ENCODE measurements at places on chromosomes 5 and 9.

DNA sequence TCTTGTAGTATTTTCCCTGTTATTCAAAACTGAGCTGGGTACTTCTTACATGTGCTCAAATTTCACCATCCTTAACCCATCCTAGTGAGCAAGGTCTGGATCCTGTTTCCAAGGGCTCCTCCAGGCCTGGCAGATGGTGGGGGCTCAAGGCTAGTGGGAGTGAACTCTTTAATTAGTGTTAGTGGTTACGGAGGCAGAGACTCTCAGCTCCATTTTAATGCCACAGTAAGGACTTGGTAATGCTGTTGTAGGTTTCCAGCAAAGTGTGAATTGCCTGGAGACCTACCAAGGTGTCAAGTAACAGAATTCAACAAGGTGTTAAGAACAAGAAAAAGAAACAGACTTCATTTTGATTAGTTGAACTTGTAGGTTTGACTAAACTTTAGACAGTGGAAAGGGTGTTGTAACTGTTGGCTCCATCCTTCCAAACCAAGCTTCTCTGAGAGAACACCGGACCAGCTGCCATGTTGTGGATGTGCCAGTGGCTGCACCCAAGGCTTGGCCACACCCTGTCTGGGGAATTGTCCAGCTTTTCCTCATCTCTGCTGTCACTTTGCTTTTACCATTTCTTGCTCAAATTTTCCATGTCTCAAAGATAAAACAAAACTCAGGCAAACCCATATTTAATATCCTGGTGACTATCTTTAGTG, 98.7 kb downstream of the ADCY2 start:
- DNase-seq = peak; percentile 72

DNA sequence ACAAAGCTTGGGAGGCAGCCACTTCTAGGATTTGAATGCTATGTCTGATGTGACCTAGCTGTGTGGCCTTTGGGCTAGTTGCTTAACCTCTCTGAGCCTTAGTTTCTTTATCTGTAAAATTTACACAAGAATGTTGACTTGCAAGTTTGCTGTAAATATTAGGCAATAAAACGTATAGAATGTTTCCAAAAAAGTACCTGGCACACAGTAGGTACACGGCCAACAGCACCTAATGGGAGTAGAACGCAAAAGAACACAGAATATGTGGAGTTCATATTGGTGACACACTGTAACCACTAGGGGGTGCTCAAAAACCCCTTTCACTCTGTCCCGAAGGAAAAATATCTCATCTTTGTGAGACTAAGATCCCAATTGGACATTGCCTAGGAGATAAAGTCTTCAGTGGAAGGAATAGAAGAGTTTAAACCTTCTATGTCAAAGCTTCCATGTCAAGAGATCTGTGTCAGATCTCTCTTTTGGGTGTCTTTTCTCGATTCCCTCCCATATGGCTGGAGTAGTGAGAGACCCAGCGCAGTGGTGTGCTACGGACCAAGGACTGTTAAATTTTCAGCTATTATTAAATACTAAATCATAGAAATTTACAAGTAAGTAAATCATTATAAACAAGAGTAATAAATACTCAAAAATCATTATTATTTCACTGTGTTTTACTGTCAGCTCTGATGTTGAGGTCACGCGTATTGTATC, 145.4 kb upstream of the RAD23B start:
- DNase-seq = no peak

DNA sequence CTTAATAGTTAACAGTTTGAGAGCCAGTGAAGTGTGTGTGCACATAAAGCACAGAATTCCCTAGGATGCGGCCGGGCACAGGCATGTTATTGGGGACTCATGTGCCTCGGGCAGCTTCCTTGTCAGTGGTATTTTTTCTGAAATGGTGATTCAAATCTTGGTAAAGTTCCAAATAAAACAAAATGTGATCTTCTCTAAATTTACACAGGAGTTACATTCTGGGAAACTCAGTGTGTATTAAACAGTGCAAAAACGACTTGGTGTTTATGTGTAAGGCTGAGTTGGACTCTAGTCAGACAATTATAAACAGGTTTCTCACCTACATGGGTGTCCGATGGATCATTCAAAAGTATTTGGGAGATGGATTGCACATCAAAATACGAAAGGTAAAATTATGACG, 48.9 kb downstream of the BOD1 start:
- no peak for DNase-seq

DNA sequence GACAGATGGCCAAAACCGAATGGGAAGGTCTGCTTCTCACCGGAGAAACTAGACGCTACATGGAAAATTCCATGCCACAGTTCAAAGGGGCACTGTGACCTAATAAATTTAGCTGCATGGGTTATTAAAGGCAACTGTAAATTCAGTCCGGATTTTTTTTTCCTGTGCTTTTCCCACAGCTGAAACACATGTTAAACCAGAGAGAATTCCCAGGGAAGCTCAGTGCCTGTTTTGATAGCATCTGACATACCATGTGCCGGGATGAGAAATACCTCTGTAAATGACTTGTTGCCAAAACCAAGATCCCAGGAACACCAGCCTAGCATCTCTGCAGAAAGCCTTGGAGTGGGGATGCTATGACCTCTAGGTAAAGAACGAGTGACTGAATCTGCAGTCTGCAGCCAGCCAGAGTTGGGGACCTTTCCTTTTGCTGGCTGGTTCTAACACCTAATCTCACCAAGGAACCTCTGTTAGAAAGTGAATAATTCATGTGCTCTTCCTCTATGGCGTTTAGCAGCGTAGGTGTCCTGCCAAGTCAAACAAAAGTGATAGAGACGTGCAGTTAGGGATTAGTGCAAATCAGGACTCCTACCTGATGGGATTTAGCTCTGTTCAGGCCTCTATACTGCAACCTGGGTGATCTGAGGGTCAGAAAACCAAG, 77.9 kb downstream of the SLIT3 start:
- DNase-seq = no peak

- DNase-seq = peak; percentile 84
Observed at GRCh38 chr9:134374301-134375010, 48.2 kb downstream of the RXRA start.

- DNase-seq = no peak
Observed at GRCh38 chr9:120303519-120303918, 276.4 kb downstream of the CDK5RAP2 start.

- no peak for DNase-seq
Observed at GRCh38 chr5:157740229-157740610, 3.3 kb upstream of the LSM11 start.

- DNase-seq = no peak
Observed at GRCh38 chr5:17925276-17925675, 291.0 kb downstream of the TAF11L14 start.

DNA sequence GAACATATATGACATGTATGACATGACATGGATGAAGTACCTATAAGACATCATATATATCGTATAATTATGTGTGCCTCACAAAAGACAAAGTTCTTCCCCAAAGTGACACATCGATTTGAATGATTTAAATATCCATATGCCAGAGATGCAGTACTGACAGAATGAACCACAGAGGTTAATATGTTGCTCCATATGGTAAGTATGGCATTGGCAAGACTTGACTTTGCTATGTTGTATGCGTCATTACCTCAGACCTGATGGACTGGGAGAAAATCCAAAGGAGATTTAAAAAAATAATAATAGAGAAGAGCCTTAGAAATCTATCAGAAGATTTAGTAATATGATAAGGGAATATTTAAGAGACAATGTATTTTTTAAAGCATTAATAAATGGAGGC, 263.2 kb downstream of the PJA2 start:
- DNase-seq = no peak

DNA sequence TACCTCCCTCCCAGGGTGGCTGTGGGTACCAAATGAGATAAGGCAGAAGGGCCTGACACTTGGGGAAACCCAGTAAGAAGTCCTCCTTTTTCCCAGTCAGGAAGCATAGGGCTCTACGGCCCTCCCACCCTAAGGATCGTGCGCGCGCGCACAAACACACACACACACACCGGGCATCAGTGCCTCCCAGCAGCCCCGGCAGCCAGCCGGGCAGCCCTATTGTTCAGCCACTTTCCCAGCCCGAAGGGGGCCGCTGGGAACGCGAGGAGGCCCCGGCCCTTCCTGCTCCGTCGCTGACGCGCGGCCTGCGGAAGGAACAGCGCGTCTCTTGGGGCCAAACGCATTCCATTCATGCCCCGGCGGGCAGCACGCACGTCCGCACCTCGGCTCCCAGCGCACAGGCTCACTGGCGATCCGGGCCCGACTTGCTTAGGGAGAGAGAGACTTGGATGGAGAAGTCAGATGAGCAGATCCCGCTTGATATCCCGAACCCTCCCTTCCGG, 22.6 kb downstream of the DUSP1 start:
- DNase-seq = peak; percentile 88

DNA sequence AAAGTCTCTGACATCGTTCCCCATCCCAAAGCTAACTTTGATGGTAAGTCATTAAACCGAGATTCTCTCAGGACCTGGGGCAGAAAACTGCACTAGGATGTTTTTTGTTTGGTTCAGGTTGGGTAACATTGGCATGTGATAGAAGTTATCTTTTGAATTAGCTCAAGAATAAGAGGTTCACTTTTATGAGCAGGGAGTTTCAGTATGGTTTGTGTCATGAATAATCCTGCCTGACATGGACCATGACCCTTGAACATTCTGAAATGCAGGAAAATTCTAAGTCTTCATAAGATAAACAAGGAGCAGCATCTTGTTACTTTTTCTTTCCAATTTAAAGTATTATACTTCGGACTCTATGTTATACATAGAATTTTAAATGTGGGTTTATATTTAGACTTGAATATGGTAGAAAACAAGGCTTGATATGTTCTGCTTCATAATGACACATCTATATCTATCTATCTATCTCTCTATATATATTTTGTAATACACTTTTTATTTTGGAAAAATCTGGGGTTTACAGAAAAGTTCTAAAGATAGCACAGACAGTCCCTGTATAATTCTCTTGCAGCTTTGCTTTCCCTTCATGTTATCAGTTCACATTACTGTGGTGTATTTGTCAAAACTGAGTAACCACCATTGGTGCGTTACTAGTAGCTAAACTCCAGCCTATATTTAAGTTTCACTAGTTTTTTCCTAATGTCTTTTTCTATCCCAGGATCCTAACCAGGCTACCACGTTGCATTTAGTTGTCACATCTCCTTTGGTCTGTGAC, 102.7 kb upstream of the TAF11L2 start:
- no peak for DNase-seq

- DNase-seq = no peak
Observed at GRCh38 chr5:67021031-67021430, 175.6 kb downstream of the CD180 start.

- no peak for DNase-seq
Observed at GRCh38 chr5:115623658-115624057, 2.2 kb downstream of the TMED7 start.

DNA sequence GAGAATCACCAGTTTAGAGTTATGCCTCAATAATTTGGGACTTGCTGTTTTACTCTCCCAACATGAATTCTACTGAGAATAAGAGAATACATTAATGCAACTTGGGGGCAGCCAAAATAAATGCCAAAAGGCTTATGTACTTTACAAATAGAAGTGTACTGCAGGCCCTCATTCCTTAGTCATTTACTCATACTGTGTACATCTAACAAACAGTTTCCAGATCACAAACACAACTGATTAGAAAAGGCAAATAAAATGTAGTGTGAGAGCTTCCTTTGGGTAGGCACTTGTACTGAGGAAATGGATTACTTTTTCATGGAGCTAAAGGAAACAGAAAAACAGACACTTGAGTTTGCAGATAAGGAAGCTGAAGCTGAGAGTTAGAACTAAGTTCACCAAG, 12.6 kb downstream of the ANKDD1B start:
- DNase-seq = no peak

DNA sequence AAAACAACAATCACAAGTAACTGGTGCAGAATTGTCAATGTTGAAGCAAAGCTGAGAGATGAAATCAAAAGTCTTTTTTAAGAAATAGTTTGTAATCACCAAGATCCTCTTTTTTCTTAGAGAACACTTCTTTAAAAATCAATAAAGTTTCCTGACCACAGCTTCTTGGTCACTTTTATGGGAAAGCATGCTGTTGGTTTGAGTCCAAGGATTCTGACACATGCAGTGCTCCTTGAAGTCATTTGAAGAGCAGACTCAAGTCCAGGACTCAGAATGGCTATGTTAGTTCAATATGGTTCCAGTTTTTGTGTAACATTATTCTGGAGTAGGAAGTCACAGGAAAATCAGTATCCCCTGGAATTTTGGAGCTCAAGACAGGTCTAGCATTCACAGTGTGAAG, 480.6 kb downstream of the NR2F1-AS1 start:
- no peak for DNase-seq

GRCh38 chr9:89194421-89195130, 16.0 kb upstream of the SHC3 start:
- DNase-seq = no peak

GRCh38 chr5:133738271-133738670, 125.9 kb upstream of the FSTL4 start:
- DNase-seq = no peak

- DNase-seq = no peak
Observed at GRCh38 chr5:132556153-132556762, 519 bp upstream of the RAD50 start.

- no peak for DNase-seq
Observed at GRCh38 chr9:14766299-14766698, 43.8 kb upstream of the CER1 start.

GRCh38 chr9:109249615-109250014, 71.2 kb downstream of the EPB41L4B start:
- DNase-seq = no peak

- no peak for DNase-seq
Observed at GRCh38 chr9:110106661-110107060, 101.3 kb downstream of the C9orf152 start.

DNA sequence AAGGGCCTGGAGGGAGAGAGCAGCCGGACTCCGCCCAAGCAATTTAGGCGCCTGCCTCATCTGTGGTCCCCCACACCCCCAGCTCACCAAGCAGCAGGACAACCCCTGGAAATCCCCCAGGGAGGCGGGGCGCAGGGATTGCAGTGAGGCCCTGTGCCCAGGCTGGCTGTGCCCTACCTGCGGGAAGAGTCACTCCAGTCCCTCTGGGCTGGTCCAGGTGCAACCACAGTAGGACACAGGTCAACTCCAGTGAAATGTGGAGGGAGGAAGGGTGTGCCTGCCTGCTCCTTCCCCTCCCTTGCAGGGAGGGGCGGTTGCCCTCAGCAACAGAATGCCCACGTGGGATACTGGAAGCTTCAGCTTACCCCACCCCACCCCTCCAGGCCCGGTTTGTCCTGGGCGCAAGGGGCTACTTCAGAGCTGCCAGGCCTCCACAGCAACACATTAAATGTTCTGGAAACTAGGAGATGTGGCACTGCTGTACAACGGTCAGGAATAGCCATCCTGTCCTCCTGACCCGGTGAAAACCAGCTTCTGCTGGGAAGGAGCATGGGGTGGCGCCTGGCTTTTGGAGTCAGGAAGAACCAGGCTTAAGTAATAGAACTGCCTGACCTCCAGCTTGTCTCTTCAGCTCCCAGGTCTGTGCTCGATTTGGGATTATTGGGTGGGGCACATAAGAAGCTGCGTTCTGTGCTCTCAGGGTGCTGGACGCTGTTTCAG, 22.5 kb downstream of the ABO start:
- DNase-seq = no peak

All from psoas muscle (tissue), 8 donors.